ENCODE measurements at places on chromosomes 7 and 10. TPM values are rescaled to one million over a fixed set of nuclear protein-coding genes. Genes with fewer than 3 reads are reported as not detected.

GRCh38 chr7:107047902-107048782 is 3.6 kb downstream of the PRKAR2B start:
- DNase-seq, result no peak

The PNLIPRP3 gene
- not detected for total RNA-seq

DNA sequence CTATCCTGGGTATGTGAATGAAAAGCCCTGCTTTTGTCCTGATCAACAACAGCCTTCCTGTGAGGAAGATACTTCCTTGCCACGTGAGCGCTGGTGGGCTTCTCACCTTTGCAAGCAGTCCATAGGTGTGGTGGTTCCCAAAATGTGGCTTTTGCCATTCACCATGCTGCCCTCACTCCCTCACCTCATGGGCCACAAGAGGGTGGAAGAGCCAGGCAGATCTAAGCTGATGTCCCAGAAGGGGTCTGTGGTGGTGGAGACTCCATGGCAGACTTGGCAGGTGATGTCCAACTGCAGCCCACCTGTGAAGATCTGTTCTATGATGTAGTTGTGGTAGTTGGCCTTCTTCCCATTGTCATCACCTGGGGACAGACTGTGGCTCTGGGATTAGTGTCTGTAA is 147.4 kb downstream of the BBS9 start:
- DNase-seq, result no peak

DNA sequence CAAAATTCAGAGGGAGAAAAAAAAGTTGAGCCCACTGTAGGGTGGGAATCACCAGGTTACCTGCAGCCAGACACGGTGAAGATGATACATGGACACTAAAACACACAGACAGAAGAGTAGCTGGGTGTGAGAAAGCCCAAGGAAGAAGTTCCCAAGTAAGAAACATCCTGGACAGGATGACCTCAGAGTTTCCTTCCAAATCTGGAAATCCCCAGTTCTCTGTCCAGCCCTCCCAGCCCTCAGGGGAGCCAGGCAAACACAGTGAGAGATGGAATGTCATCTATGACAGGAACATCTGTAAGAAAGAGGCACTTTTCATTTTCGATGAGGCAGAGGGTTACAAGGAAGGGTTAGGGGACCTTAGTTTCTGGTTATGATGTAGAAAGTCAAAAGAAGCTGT is 125.1 kb upstream of the LYZL1 start:
- DNase-seq, result no peak

- DNase-seq, result no peak
These were observed 171.9 kb downstream of the PRKG1 start for GRCh38 chr10:51246156-51246555.

The UCMA gene
- not detected for total RNA-seq

- DNase-seq, result no peak
These were observed 26.3 kb upstream of the HMX3 start for GRCh38 chr10:123109466-123109865.

- DNase-seq, result no peak
These were observed 20.9 kb upstream of the BTBD16 start for GRCh38 chr10:122249991-122250750.

The PLCE1 gene
- total RNA-seq, result 28.8 TPM

GRCh38 chr7:2120251-2120660 is 112.5 kb downstream of the MAD1L1 start:
- no peak for DNase-seq

The CCDC7 gene
- 97.0 TPM for total RNA-seq

DNA sequence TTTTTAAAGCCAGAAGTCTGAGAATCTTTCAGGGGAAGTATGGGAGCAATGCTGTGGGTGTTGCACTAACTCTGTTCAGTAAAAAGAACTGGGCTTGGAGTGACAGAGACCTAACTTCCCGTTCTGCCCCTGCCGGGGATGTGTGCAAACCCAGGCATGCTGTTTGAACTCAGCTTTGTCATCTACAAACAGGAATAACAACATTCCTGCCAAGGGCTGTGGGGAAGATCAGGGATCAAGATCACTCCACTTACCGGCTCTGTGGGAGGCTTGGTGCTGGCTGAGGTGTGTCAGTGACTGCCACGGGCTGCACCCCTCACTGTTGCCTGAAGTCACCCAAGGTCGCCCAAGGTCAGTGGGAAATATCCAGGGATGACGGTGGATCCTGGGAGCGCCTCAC is 23.1 kb upstream of the DRGX start:
- no peak for DNase-seq

The SVOPL gene
- not detected for total RNA-seq

The SPOCK2 gene
- 7.5 TPM for total RNA-seq

DNA sequence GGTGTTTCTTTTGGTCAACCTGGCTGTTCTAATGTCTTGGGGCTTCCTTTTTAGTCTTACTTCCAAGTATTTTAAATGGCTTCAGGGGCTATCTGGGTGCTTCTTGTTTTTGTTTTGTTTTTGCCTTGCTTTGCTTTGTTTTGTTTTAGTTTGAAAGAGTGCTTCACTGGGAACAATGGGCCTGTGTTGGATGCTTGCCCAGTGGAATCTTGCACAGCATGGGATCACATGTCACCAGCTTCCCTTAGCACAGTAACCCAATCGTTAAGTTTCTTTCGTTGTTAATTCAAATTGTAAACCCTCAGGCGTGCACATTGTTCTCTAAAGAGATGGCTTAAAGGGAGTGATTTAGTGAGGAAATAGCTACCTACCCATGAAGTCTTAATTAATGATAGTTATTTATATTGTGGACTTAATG is 8.9 kb downstream of the COL17A1 start:
- DNase-seq, result peak; percentile 44

The EFCAB10 gene
- total RNA-seq, result not detected

- no peak for DNase-seq
These were observed 116.2 kb downstream of the WDR37 start for GRCh38 chr10:1172256-1172984.

DNA sequence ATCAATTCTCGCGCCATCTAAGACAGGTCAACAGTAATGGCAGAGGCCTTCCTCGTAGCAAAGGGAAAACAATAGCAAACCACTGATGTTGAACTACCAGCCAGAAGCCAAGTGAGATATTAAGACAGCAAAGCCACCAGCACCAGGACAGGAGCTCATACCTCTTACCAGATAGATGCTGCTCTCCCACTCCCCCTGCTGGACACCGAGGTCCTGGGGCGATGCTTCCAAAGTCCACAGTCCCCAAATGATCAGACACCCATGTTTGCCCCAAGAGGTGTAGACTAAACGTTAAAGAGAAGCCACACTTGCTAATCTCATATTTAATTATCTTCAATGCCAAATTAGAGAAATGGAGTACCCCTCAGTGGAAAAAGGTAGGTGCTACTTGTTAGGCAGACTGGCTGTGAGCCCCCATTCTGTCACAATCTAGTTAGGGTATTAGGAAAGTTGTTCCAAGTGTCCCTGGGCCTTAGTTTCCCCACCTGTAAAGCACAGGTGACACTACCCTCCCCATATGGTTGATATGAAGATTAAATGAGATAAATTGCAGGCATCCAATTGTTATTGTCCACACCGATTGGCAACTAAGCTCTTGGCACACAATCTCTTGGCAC is 39.9 kb downstream of the TOMM7 start:
- DNase-seq, result peak; percentile 22

- DNase-seq, result no peak
These were observed 10.3 kb upstream of the ZNF273 start for GRCh38 chr7:64892666-64893309.

The PSD gene
- total RNA-seq, result 0.30 TPM

- DNase-seq, result no peak
These were observed 3.5 kb upstream of the MYOZ1 start for GRCh38 chr10:73644767-73645166.

The GATA3 gene
- total RNA-seq, result not detected

The ENTPD7 gene
- total RNA-seq, result 7.5 TPM

DNA sequence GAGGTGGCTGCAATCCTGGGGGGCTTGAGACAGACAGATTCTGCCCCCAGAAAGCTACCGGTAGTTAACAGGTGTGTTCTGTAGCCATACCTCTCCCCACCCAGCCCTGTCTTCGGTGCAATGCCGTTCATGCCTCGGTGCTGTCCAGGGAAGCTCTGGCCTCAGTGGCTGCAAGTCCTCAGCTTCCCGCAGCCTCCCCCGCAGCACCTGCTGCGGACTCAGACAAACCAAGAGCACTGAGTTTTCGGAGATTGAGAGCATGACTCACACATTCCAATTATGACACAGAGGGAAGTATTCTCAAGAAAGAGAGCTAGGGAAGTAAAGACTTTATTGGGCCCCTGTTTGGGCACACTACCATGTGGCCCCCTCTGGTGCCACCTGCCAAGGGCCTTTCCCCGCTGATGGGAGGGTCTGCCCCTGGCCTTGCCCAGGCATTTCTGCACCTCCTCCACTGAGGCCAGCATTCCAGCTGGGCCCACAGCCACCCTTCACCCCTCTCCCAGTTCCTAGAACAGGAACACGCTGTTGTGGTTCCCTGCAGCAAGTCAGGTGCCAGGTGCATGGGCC is 30.2 kb upstream of the EZH2 start:
- no peak for DNase-seq
